HTR-8/SVneo (cell line): ENCODE measurements at places on chromosomes 3 and 15.

GRCh38 chr3:50154840-50155490 is at the start of gene SEMA3F:
Gene SEMA3F, plus strand, starts transcription at chr3:50155324. Its CDS starts 4,299 bp downstream, at chr3:50159623.
- peak; percentile 71 for DNase-seq

DNA sequence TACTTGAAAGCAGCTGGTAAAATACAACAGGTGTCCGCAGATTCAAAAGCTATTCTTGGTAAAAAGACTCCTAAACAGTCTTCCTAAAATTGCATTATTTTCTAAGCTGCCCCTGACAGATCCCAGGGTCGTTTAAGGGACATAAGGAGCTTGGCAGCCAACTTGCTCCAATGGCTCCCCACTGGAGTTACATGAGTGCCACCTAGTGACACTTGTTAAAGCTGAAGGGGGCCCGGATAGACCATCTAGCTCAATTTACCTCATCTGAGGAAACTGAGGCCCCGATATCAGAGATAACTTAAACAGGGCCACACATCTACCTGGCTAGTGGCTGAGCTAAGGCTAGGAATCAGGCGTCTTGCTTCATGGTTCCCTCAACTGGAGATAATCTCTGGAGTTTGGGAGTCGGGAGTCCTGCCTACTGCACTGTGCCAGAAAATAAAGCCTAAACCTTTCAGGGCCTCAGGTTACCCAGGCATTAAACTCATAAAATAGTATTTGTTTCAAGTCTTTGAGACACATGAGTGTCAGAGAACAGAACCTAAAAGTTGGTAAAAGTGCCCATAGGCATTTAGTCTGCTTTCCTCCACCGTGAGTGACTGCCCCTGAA is 6.5 kb upstream of the TBC1D23 start:
- peak; percentile 56 for DNase-seq

GRCh38 chr3:101903451-101903871 is 54.1 kb downstream of the NFKBIZ start:
- no peak for DNase-seq

DNA sequence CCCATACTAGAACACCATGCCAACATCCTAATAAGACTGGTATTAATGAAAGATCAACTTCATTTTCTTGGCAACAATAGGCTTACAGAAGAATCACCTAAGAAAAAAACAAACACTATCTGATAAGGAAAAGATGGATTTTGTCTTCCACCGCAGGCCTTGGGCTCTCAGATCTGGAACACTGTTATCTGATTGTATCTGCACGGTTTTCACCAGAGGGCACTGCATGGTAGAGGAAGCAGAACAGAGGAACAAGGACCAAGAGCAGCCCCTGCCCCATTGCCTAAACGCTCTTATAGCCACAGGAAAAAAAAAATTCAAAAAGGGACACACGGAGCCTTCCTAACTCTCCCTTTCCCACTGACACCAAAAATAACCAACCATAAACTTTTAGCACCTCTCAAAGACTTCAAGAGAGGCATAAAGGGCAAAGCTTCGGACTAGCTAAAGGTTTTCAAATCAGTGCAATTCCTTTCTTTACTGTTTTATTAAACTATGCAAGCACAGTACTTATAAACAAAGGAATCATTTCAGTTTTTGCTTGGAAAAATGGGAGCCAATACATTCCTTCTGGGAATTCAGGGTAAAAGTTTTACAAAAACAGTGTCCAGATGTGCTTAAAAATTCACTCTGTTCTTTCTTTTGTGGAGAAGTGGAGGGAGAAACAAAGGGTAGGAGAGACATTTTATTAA is 23.3 kb downstream of the IL17RD start:
- DNase-seq: no peak

DNA sequence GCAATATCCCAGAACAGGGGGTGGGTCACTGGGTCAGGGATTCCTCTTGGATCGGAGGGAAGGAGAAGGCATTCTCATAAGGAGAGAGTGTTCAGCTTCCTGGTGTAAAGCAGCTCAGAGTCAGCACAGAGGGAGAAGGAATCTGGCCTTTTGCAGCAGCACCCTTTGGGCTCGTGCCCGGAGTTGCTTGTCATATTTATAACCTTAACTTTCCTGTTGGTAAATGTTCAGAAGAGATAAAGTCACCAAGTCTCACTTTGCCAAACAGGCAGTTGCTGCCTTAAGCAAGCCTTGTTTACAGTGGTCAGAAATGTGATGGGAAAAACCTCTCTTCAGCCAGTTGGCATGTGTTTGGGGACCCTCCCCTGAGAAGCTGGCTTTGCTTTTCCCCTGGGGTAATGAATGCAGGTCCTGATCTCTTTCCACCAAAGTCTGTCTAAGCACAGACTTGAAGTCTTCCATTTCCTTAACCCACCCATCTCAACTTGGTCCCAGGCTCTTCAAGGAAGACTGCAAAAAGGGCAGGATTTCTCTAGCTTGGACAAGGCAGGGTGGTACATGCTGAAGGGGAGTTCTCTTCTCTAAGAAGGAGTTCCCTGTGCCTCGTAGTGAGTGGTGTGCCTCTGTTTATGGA is 206.9 kb upstream of the BHLHE40 start:
- peak; percentile 15 for DNase-seq

DNA sequence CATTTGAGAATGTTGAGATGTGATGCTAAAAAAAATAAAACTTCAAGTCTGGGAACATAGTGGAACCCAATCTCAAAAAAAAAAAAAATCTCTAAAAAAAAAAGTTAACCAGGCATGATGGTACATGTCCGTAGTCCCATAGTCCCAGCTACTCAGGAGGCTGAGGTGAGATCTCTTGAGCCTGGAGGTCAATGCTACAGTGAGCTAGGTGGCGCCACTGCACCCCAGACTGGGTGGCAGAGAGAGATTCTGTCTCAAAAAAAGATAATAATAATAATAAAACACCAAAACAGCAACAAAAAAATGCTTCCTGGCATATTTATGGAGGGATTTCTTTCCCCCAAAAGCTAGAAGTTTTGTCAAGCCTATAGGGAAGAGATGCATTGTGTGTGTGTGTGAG is 361.6 kb downstream of the ROBO1 start:
- no peak for DNase-seq

DNA sequence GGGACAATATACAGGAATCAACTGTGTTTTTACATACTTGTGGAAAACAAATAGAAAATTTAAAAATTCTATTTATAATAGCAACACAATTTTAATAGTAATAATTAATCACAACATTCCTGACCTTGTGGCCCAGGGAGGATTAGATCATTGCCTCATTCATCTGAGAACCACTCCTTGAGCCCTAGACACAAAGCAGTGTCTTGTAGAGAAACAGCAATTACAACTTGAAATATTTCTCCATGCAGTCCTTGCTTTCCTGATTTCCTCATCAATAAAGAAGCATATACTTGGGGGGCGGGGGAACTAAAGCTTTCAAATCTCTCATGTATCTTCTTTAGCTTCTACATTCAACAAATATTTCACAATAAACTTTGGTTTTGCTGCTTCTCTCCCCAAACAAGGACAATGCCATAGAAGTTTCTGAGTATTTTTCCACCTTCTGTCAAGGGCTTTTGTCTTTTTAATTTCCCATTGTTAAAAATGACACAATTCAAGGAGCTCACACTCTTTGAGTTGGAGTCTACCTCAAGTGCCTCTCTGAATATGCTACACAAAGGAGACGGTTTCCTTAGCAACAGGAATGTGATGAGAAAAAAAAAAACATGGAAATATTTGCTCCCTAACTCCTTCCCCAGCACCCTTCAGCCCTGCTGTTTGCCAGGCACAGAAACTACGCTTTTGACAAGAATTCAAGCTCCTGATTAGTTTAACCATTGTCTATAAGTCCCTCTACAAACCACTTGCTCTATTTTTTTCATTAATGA is 118.8 kb downstream of the ARPP21 start:
- DNase-seq: no peak

DNA sequence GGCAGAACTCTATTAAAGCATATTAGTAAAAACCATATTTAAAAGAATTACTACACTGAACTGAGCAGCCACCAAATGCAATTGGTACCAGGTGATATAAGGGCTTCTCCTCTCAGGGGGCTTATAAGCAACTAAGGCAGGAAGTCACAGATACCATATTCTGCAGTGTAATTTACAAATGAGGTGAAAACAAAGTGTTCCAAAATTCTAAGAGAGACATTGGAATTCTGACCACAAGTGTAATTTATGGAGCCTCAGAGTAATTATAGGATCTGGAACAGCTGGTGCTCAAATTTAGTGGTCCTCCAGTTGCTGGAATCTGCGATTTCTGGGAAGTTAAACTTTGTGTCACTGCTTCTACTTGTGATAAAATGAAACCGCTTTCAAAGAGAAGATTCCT is 3.1 kb upstream of the NR1I2 start:
- no peak for DNase-seq

DNA sequence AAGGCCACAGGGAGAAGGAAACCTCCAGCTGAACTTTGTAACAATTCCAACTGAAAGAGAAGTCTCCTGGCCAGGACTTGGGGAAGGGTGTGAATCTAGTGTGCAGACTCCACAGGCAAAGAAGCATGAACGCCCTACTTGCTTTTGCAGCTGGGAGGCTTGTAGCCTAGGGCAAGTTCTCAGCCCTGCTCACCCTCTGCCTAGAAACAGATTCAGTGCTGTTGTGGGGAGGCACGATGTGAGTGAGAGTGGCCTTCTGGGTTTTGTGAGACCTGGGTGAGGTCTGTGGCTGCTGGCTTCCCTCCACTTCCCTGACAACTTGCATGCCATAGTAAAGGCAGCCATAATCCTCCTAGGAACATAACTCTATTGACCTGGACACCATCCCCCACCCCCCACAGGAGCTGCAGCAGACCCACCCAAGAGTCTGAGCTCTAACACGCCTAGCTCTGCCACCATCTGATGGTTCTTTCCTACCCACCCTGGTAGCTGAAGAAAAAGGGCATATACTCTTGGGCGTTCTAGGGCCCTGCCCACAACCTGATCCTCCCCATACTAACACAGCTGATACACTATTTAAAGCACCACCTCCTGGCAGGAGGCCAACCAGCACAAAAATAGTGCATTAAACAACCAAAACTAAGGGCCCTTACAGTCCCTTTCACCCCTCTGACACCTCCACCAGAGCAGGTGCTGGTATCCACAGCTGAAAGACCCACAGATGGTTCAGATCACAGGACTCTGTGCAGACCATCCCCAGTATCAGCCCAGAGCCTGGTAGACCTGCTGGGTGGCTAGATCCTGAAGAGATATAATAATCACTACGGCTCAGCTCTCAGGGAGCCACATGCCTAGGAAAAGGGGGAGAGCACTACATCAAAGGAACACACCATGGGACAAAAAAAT is 426.5 kb downstream of the IGSF11 start:
- DNase-seq: no peak

DNA sequence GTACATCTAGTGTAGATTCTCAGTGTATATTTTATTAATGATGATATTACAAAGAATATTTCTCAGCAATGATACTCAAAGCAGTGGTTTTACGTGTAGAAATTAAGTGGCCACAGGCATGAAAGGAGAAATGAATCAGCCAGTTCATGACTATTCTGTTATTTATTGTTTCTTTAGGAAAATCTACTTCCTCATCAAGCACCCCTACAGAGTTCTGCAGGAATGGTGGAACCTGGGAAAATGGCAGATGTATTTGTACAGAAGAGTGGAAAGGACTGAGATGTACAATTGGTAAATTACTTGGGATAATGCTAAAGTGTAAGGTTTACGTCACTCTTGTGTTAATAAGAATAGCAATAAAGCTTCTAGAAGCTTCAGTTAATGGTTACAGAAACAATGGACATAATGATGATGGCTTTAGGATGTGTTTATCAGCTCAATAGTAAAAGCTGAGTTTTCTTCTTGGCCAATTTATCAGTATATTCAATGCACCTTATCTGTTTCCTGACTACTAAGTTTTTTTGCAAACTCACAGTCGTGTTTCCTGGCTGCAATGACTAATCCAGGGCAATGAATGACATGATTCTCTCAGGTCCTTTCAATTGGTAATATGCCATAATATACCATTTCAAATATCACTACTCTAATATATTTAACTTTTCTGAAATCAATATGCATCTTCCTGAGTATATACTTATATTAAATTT is 20.2 kb downstream of the ADGRG7 start:
- no peak for DNase-seq

DNA sequence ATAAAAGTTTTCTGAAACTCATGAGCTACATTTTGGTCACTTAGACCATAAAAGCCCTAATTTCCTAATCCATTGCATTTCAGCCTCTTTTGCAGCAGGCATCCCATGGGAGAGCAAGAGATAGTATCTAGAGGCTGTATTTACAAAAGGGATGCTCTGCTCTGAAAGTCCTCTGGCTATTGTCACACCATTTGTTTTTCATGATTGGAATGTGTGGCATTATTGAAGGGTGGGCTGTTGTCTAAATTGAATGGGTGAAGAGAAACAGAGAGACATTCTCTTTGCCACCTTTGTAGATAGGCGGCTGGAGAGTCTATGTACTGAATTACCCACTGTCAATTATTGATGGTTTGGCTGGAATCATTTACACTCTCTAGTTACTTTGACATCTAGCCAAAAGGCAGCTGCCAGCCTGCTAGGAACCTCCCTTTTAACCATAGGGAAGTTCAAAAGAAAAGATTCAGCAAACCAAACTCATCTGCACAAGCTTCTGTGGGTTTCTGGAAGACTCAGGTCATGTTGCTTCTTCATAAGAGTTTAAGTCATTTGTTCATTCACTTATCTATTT is 89.8 kb upstream of the RARB start:
- no peak for DNase-seq
